ENCODE measurements at places on chromosomes 3 and 15.

DNA sequence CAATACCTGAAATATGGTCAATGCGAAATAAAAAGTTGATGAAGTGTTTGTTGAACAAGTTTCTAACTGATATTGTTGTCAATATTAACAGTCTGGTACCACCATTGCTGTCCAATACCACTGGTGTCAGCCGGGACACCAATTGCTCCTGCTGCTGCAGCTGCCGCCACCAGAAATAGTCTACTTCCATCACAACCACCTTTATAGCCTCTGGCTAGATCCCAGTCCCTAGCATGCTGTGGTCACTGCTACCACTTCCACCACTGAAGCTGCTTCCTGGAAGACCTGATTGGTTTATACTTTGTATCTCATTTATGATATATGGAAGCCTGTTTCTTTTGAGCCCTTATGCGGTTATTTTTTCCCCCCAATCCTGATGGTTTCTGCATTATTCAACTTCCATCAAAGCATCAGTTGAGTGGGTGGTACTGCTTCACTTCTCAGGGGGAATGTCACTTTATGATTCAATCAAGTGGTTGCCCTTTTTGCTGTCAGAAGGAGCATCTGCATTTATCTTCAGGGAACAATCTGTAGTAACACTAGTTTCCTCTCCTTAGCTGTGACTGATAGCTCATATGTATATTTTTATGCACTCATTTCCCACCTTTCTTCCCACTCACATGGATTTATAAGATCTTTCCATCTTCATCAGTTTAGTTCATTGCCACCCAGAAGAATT lies 11.7 kb downstream of the LNP1 start:
- peaks cover 10% of the 10 kb centered on the region for H3K4me1 ChIP-seq
- DNase-seq, result no peak
- H3K27ac ChIP-seq, result no peak overlapping the region
- no peak overlapping the region for H3K4me3 ChIP-seq
- H3K27me3 ChIP-seq, result no peaks in the 10 kb centered on the region

DNA sequence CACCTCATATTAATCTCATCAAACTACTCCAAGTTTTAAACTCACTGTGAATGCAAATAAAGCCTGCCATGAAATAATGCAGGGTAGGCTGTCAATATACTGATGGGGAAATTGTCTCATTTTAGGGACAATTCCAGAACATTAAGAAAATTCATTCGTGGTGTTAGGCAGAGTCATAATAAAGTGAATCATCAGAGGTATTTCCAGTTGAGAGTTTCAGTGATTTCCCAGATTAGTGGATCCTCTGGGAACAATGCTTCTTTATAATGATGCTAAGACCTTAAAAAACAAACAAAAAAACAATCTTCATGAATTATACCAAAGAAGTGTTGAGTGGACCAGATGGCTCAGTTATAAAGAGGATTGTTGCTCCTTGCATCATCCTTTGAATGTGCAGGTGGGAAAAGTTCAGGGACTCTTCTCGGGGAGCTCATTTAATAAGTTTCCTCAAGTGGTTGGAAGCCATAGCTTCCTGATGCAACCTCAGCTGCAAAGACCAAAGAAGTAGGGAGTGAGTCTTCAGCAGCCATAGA lies 360.9 kb upstream of the TRIM42 start:
- H3K4me3 ChIP-seq, result no peak overlapping the region
- DNase-seq, result no peak
- H3K4me1 ChIP-seq, result no peaks in the 10 kb centered on the region
- no peak overlapping the region for H3K27ac ChIP-seq
- no peaks in the 10 kb centered on the region for H3K27me3 ChIP-seq

DNA sequence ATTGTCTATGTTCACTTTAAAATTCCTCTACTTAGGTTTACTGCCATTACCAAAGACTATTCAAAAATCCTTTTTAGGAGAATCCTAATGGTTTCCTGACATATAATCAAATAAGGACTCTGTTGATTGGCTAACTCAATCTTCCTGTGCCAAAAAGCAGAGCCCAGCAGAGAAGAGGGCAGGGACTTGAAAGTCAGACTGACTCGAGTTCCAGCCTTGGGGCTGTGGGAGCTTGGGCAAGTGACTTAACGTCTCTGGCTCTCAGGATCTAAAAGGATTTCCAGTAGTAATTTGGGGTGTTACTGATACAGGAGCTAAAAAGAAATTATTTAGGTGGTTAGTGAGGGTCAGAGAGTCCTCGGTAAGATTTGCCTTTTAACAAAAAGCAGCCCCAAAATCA lies 10.9 kb downstream of the CCR5 start:
- no peak overlapping the region for H3K27ac ChIP-seq
- H3K4me3 ChIP-seq, result no peak overlapping the region
- peaks cover 19% of the 10 kb centered on the region for H3K36me3 ChIP-seq

- no peak within 1 kb of the TSS for H3K27ac ChIP-seq
- H3K4me3 ChIP-seq, result no peak within 1 kb of the TSS
- no peaks in the 10 kb centered on the region for H3K4me1 ChIP-seq
- H3K27me3 ChIP-seq, result peaks cover 51% of the 10 kb centered on the region
- no peaks in the 10 kb centered on the region for H3K36me3 ChIP-seq
These were observed at the start of gene INSYN1 for GRCh38 chr15:73753250-73754130. INSYN1 (minus strand) TSS chr15:73753351; CDS start chr15:73751130, 2,221 bp downstream.

- H3K27me3 ChIP-seq, result no peaks in the 10 kb centered on the region
- H3K4me3 ChIP-seq, result no peak overlapping the region
- peak overlapping the region; percentile 71 for H3K27ac ChIP-seq
- H3K36me3 ChIP-seq, result peaks cover 60% of the 10 kb centered on the region
These were observed 24.3 kb downstream of the MTHFS start for GRCh38 chr15:79872358-79873017.

DNA sequence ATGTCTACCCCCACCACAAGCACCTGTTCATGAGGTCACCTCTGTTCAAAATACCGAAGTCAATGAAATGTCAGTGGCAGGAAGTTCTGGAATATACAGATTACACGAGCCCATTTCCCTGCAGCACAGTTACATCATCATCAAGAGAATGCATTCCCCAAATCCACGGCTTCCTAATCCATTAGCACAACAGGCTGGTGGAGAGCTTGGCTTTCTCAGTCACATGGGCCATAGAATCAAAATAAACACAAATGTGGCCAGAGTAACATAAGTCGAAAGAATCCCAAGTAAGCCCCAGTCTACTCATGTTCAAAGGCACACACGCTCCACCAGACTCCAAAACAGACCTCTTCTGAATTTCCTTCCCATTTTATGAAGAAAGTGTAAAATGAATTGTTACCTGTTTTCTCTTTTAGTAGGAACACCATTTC lies 419.3 kb downstream of the MAGI1 start:
- no peaks in the 10 kb centered on the region for H3K36me3 ChIP-seq
- DNase-seq, result no peak
- H3K4me1 ChIP-seq, result no peaks in the 10 kb centered on the region
- no peak overlapping the region for H3K4me3 ChIP-seq

GRCh38 chr15:80977627-80978036 lies 12.0 kb downstream of the MESD start:
- H3K27ac ChIP-seq, result no peak overlapping the region
- peak; percentile 56 for DNase-seq
- no peak overlapping the region for H3K4me3 ChIP-seq
- no peaks in the 10 kb centered on the region for H3K27me3 ChIP-seq
- H3K36me3 ChIP-seq, result peaks cover 34% of the 10 kb centered on the region
- peaks cover 40% of the 10 kb centered on the region for H3K4me1 ChIP-seq
